GM19239 (cell line): ENCODE measurements at places on chromosomes 13 and 19.

- DNase-seq, result no peak
Measured at GRCh38 chr19:17841810-17842662, 5.7 kb downstream of the JAK3 start.

- DNase-seq, result no peak
Measured at GRCh38 chr19:1497578-1498235, 6.7 kb downstream of the REEP6 start.

- DNase-seq, result no peak
Measured at GRCh38 chr19:39873385-39873784, 27.2 kb upstream of the FBL start.

DNA sequence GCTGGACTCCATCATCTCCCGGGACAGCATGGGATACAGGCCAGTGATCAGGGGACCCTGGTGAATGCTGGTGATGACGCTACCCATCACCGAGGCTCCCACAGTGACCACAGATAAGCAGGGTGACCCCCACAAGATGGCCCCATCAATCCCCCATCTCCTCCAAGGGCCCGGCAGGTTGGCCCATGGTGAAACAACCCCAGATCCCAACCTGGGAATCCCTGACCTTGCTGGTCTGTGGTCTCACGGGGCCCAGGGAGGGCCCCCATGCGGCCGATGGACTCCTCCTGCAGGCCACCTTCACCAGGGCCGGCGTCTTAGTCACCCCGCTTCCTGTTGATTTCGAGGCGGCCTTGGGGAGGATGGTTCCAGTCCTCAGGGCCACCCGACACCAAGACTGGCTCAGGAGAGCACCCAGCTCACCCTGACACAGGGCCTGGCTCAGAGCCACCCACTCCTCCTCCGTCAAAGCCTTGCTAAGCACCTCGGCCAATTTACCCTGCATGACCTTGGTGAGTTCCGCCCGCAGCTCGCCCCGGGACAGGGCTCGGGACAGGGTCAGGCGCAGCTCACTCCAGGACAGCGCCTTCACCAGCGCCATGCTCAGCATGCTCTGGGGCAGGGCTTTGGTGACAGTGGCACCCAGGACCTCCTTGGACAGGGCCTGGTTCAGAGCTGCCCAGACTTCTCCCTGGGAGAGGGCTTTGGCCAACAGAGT, 10.0 kb downstream of the IQCN start:
- no peak for DNase-seq

- no peak for DNase-seq
Measured at GRCh38 chr13:99310382-99311031, 3.3 kb upstream of the GPR183 start.

DNA sequence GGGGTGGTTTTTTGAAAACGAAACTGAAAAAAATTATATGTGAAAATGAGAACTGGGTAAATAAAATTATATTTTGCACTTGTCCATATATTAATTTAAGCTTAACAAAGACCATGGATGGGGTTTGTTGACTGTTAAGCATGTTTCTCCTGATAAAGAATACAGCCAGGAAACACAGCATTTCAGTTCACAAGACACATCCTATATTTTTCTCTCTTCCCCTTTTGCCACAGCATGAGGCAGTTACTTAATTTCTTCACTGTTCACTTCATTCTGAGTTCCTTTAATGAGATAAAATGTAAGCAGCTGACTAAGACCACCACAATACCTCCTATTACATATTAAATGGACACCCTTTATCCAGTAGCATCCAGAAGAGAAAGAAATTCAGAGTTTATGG, 64.0 kb downstream of the RXFP2 start:
- no peak for DNase-seq

DNA sequence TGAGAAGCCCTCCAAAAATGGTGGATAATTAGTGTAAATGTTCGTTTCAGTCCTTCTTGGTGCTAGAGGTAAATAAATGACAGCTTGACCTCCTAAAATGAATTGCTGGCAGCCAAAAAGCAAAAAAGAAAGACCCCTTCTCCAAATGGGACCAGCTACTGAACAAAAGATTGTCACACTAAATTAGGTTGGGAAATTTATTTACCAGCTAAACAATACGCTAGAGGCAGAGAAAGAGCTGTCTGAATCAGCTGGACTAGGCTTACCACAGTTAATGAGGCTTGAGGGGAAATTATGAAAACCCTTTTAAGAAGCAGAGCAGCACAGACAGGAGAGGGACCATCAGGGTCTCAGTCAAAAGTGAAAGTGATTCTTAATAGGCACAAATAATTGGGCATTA, 498.9 kb downstream of the SUCLA2 start:
- DNase-seq, result no peak

GRCh38 chr13:46403851-46404732, 17.0 kb upstream of the RUBCNL start:
- no peak for DNase-seq

GRCh38 chr19:10021446-10021845, 8.2 kb downstream of the RDH8 start:
- no peak for DNase-seq

DNA sequence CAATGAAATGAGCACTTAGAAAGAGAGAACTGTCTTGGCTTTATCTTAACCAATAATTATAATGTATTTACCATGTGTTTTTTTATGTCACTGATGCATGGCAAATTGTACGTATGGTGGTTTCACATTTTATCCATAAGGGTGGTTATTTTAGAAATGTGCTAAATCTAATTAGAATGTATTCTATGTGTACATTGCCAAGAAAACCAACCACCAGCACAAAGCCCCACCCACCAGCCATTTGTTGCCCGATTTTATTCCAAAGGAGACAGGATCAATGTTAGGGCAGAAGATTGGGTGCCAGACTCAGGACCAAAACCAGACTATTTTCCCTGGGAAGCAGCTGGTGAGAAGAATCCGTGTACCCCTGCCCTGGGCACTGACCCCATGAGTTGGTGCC, 63.0 kb upstream of the SOX1 start:
- DNase-seq, result no peak
